Osteoblast (primary cell): ENCODE measurements at places on chromosomes 2 and 18. TPM values are rescaled to one million over a fixed set of nuclear protein-coding genes. Genes with fewer than 3 reads are reported as not detected.

Gene HEATR5B
- 29.2 and 29.3 TPM in 2 replicates for total RNA-seq

Gene UGT1A6
- not detected in 2 replicates for total RNA-seq

Gene STARD7
- total RNA-seq = 139 and 163 TPM in 2 replicates

DNA sequence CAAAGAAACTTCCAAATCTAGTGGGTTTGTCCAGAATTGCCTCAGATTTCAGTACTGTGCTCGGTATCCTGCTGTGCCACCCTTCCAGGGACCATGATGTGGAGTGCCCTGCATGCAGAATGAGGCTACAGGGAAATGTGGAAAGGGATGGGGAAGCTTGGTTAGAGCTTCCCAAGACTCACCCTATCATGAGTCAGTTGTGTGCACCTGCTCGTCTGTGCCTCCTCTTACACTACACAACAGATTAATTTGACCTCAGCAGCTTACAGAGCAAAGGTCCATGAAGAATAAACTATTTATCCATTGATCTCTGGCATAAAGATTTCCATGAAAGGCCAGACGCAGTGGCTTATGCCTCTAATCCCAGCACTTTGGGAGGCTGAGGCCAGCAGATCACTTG is 21.3 kb upstream of the NCK2 start:
- no peak overlapping the region for H3K27ac ChIP-seq
- H3K4me3 ChIP-seq = no peak overlapping the region
- H3K27me3 ChIP-seq = peaks cover 4% of the 10 kb centered on the region
- no peak for DNase-seq
- H3K36me3 ChIP-seq = no peaks in the 10 kb centered on the region

GRCh38 chr2:235661167-235661937 is 167.5 kb downstream of the AGAP1 start:
- no peaks in the 10 kb centered on the region for H3K27me3 ChIP-seq
- H3K27ac ChIP-seq = no peak overlapping the region
- H3K4me1 ChIP-seq = peaks cover 25% of the 10 kb centered on the region
- no peaks in the 10 kb centered on the region for H3K36me3 ChIP-seq
- H3K4me3 ChIP-seq = no peak overlapping the region
- no peak for DNase-seq

Gene EDAR
- not detected in 2 replicates for total RNA-seq

- H3K27ac ChIP-seq = no peak overlapping the region
- no peak for DNase-seq
- H3K4me1 ChIP-seq = no peaks in the 10 kb centered on the region
- H3K36me3 ChIP-seq = no peaks in the 10 kb centered on the region
Observed at GRCh38 chr2:211623096-211623495, 915.5 kb downstream of the ERBB4 start.

GRCh38 chr2:176692533-176692932 is 423.3 kb downstream of the MTX2 start:
- no peak for DNase-seq
- no peak overlapping the region for H3K4me3 ChIP-seq
- no peaks in the 10 kb centered on the region for H3K27me3 ChIP-seq
- H3K4me1 ChIP-seq = no peaks in the 10 kb centered on the region

- no peak overlapping the region for H3K27ac ChIP-seq
- H3K27me3 ChIP-seq = peaks cover 66% of the 10 kb centered on the region
- peak; percentile 72 for DNase-seq
Observed at GRCh38 chr2:232420073-232420454, 13.4 kb downstream of the ALPG start.

Gene CAB39
- total RNA-seq = 53.2 and 56.6 TPM in 2 replicates
